Activated CD4-positive, CD25-positive, alpha-beta regulatory T cell treated with anti-CD3 and anti-CD28 coated beads, Interleukin-2, amount 50 U/mL, for 16 hours (primary cell): ENCODE measurements at places on chromosomes 5 and 9.

- no peak for DNase-seq
These were observed 631.3 kb upstream of the SEMA6A start for GRCh38 chr5:117205894-117206293.

DNA sequence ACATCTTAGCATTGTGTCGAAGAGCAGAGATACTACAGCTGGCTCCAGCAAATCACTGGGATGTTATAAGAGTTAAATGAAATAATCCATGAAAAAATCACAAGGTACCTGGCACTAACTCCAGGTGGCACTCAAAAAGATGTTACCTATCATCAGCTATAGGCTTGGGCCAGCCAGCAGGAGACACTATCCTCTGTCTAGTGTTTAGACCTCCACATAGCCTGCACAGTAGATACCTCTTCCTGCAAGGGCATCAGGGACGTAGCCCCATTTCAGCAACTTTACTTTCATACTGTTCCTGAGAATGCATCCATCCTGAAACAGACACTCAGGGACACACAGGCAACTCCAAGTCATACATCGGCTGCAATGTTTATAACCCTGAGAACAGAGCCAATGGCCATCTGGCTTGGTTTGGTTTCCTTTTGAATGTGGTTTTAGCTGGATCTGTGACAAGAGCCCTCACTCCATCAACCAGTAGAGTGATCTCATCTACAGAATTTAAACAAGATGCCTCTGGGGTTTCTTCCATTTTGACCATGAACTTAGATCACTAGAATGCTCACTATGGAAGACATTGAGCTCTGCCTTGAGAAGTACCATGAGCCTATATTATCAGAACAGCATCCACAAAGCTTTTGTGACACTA, 69.9 kb downstream of the TLE1 start:
- no peak for DNase-seq

GRCh38 chr5:118552146-118552545, 436.2 kb downstream of the DTWD2 start:
- no peak for DNase-seq

- no peak for DNase-seq
These were observed 160.7 kb upstream of the PITX1 start for GRCh38 chr5:135194573-135195269.

DNA sequence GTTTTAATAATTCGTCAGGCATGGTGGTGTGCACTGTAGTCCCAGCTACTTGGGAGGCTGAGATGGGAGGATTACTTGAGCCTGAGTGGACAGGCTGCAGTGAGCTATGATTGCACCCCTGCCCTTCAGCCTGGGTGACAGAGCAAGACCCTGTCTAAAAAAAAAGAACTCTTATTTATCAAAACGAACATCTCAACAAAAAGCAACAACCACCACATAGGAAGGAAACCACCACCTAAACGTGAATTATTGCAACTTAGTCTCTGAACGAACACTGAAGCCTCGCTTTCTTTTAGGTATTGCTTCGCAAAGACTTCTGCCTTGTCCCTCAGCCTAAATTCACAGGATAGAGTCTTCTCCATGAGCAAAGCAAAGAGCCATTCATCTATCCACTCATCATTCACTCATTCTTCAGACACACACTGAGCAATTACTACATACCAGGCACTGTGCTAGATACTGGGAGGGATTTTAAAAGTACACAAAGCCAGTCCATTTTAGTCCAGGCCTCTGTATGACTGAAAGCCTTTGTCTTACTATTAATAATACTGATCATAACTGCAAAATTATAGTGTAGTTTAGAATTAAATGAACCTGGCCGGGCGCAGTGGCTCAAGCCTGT, 57.4 kb downstream of the THBS4 start:
- no peak for DNase-seq

DNA sequence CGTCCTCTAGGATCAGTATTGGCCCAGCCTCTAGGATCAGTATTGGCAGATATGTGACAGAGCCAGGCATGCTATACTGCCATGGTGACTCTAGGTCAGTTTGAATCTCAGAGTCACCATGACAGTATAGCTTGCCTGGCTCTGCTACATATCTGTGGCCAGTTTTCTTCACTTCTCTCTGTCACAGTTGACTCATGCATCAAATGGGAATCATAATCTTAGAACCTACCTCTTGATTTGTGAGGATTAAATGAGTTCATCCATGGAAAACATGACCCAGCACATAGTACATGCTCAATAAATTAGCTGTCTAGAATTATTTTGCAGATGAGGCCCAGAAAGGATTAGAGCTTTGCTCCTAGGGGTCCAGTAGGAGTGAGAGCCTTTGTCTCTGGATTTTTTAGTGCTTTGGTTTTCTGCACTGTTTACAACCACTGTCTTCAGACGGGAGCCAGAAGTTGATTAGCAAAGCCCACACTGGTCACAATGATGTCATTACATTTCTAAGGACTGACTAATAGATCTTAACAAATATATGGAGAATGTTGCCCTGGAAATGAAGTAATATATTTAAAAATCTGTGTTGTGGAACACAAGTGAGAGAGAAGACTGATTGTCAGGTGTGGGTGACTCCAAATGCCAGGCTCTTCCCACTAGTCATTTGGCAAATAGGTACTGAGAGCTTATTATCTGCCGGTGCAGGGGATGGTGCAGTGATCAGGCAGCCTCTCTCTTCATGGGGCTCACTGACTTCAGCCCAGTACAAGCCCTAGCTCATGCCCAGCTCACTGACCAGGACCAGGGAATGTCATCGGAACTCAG, 76.0 kb downstream of the COL15A1 start:
- DNase-seq: no peak

DNA sequence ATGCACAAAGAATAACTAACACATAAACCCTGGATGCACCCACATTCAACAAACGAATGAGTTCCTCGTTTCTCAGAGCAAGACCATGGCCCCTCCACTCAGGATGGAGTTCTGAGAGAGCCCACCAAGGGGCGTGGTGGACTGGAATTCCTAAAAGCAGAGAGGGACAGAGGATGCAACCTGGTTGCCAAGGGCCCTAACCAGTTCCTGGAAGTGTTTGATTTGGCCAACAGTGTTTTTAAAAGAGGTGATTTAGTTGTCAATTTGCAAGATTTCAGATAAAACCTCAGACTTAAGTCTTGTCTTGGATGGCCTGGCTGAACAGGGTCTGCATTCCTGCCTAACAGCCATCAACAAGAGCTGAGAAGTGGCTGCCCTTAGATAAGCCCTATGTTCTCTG, 34.4 kb downstream of the GLRA1 start:
- no peak for DNase-seq

DNA sequence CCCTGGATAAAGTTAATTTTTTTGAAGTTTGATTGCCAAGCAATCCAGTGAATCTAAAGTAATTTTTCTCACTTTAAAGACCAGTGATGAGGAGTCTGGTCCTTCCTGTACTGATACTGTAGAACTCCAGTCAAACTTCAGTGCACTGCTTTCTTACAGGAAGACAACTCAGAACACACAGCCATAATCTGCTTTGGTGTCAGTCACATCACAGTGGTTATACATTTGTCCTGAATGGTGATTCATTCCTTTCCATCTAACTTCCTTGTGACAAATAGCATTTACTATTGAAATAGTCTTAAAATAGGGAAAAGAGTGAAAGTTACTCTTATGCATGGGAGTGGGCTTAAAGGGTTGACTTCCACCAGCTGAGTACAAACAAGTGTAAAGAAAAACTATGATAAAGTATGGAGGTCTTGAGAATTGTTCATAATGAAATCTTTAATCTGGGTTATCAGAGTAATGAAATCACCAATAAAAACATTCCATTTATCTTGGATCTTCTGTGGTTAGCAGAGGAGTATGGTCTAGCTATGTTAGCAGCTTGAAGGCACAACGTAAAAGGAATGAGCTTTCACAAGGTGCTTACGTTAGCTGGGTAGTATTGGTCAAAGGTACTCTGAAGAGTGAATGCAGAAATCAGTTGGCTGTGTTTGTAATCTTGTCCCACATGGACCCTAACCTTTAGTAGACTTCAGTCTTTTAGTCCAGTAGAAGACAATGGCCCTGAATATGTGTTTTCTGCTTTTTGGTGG, 41.5 kb downstream of the DCP2 start:
- DNase-seq: no peak

DNA sequence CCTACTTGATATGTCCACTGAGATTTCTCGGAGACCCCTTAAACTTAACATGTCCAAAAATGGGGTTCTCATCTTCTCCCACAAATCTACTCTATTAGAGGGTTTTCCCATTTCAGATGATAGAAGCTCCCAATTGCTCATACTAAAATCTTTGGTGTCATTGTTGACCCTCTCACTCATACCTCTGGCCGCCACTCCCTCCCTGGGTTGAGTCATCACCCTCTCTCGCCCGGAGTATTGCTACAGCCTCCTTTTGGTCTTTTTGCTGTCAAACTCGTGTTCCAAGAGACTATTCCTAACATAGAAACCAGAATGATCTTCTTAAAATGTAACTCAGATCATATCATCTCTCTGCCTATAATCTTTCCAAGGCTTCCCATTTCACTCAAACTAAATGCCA, 91.0 kb upstream of the GNAQ start:
- no peak for DNase-seq

- DNase-seq: no peak
These were observed 252.0 kb downstream of the RASEF start for GRCh38 chr9:82810915-82811314.

DNA sequence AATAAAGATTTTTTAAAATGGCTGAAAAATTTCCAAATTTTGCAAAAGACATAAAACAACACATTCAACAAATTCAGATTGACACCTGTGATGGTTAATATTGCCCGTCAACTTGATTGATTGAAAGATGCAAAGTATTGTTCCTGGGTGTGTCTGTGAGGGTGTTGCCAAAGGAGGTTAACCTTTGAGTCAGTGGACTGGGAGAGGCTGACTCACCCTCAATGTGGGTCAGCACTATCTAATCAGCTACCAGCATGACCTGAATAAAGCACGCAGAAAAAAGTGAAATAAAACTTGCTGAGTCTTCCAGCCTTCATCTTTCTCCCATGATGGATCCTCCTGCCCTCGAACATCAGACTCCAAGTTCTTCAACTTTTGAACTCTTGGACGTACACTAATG, 868.0 kb upstream of the CTNND2 start:
- no peak for DNase-seq

GRCh38 chr9:135584371-135584770, 22.8 kb downstream of the PAEP start:
- DNase-seq: no peak

DNA sequence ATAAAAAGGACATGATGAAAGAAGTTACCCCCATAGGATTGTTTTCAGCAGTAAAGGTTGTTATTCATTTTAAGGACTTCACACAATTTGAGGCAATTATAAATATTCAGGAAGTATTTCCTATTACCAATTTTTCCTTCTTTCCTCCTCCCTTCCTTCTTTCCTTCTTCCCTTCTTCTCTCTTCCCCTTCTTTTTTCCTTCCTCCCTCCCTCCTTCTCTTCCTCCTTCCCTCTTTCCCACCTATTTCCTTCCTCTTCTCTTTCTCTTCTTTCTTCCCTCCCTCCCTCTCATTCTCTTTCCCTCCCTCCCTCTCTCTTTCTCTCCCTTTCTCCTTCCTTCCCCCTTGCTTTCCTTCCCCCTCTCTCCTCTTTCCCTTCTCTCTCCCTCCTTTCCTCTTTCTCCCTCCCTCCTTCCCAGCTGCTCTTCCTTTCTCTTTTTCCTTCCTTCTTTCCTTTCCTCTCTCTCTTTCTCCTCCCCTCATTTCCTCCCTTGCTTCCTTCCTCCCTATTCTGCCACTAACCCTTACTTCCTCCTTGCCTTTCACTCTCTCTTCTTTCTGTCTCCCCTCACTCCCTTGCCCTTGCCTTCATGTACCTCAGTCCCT, 105.1 kb downstream of the ADRB2 start:
- no peak for DNase-seq

DNA sequence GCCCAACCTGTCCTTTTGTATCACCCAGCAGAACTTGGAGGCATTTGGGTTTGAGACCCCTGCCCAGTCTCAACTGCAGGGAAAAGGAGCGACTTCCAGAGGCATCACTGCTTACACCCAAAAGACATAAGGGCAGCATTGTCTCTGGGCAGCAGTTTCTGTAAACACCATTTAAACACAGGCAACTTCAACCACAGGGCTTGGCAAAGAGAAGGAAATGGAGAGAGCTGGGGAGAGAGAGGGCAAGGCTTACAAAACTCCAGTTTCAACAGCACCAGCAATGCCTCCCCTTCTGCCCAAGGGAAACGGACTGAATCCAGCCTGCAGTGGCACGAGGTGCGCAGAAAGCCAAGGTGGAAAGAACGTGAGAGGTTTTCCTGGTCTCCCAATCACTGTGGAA, 147.6 kb downstream of the ROR2 start:
- DNase-seq: no peak

- DNase-seq: no peak
These were observed 30.8 kb upstream of the ABCA1 start for GRCh38 chr9:104958751-104959150.

DNA sequence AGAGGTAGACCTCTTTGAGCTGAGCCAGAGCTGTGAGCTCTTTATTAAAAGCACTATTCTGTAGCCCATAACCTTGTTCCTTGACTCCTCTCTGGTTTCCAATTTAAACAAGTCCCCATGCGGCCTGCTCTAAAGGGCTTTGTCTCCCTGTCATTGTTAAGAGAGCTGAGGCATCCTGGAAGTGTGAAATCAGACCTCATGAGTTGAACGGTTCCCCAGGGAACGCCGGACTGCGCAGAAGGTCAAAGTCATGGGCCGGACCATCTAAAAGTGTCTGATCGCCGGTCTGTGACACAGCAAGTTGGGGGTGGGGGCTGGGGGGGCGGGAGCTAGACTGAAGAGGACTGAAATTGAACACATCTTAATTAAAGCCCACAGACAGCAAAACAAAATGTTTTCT, 265.8 kb downstream of the SLF1 start:
- DNase-seq: no peak

- DNase-seq: no peak
These were observed 24.8 kb downstream of the DAB2IP start for GRCh38 chr9:121675969-121676822.

- DNase-seq: no peak
These were observed 72.6 kb upstream of the EQTN start for GRCh38 chr9:27369591-27369990.

GRCh38 chr9:74728176-74728575, 159.5 kb downstream of the TRPM6 start:
- no peak for DNase-seq

GRCh38 chr5:107439832-107440231, 230.9 kb downstream of the EFNA5 start:
- DNase-seq: no peak

GRCh38 chr9:115114546-115114945, 3.4 kb downstream of the TNC start:
- DNase-seq: no peak

GRCh38 chr5:96885518-96886338, 9.4 kb downstream of the ERAP2 start:
- no peak for DNase-seq

DNA sequence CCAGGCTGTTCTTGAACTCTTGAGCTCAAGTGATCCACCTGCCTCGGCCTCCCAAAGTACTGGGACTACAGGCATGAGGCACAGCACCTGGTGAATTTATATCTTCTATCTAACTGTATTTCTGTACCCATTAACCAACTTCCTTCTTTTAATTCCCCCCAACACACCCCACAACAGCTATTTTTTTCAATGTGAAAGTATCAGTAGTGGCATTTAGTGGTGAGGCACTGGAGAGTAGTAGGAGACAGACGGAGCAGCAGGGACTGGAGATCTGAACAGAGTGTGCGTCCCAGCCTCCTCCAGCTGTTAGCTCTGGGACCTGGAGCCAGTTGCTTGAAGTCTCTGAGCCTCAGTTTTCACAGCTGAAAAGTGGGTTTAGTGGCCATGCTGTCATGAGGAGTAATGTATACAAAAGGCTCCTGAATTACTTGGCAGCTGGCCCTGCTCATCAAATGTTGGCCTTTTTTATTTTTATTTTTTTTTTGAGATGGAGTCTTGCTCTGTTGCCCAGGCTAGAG, 11.0 kb upstream of the EEIG1 start:
- DNase-seq: no peak

- no peak for DNase-seq
These were observed 2.5 kb upstream of the TMEM174 start for GRCh38 chr5:73170522-73170921.
